ENCODE measurements at places on chromosomes 13 and 19.

DNA sequence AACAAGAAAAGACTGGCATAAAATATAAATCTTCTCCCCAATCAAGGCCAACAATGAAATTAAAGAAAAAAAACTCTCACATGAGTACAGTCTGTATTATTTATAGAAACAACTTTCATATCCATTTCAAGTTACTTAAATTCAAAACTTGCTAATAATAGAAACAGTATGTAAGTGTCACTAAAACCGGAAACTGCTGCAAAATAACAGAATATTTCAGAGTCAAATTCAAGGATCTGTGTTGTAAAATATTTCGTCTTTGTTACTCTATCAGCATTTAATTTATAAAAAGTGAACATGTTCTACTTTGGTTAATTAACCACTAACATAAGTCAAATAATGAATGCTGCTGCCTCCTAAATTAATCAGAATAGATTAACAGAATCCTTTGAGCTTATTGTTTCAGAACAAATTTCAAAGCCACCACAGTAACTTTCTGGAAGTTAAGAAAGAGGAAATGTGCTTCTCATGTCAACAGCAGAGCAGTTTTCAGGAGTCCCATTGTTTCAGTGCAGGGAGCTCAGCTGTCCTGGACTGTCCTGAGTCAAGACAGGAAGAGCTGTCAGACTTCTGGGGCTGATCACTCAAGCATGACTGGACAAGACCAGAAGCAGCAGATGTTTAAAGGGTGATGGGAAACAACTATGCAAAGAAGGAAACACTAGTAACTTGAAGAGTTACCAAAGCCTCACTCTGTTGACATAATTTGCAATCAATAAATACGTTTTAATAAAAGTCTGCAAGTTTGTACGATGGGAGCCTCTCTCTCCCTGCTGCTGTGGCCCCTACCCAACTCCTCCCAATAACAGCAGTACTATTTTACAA, 76.9 kb downstream of the FOXO1 start:
- DNase-seq = no peak

DNA sequence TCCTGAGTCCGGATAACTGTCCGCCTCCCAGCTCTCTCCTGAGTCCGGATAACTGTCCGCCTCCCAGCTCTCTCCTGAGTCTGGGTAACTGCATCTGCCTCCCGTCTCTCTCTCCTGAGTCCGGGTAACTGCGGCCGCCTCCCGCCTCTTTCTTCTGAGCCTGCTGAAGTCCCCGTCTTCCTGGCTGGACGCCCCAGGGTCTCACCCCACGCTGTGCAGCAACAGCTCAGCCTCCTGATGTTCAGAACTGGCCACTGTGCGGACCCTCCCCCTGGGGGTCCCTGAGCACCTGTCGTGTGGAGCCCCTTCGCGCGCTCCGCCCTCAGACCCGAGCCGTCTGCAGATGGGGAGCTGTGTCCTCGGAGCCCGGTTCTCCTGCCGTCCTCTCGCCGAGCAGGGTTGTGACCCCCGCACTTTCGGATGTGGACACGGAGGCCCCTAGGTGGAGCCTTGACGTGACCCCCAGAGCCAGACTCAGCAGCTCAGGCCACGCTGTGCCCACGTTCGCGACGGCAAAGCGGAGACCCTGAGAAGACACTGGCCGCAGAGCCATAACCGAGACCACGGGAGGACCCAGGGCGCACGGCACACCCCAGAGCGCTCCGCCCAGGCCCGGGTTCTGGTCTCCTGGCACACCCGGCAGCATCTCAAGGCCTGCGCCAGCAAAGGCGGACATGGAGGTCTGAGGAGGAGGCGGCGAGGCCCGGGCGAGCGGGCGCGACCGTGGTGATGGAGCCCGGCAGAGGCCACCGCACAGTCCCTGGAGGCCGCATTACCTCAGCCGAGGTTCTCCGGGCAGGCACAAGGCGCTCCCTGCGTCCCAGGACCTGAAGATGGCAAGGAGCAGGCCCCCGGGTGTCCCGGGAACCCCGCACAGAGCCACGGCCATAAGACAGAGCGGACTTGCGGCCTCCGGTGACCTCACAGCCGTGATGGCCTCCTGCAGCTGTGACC, 15.9 kb downstream of the SBNO2 start:
- DNase-seq = no peak

DNA sequence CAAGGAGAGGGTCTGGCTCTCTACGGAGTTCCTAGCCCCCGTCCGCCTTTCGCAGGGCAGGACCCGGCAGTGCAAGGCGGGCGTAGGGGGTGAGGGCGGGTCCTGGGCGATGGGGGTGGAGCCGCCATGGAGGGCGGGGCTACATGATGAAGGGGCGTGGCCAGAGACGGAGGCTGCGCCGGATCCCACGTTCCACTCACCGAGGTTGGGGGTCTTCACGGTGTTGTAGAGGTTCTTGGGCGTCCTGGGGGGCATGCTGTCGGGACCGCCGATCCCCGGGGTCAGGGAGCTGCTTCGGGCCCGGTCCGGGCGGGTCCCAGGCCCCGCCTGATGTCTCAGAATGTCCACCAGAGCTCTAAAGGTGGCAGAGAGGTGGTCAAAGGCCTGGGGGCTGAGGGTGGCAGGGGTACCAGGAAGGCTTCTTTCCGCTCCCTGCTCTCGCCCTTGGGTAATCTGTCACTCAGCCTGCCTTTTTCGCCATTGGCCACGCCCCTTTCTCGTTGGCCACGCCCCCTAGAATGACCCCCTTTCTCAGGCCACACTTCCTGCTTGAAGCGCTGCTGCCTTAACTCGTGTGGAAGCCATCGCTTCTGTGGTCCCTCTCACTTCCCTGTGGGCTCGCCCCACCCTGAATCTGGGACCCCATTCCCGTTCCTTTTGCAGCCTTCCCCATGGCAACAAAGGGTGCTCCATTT, 2.5 kb downstream of the SHISA7 start:
- DNase-seq = no peak

GRCh38 chr13:94242554-94242953, 236.9 kb downstream of the DCT start:
- DNase-seq = no peak

GRCh38 chr19:2149980-2150793, 1.2 kb downstream of the AP3D1 start:
- no peak for DNase-seq

DNA sequence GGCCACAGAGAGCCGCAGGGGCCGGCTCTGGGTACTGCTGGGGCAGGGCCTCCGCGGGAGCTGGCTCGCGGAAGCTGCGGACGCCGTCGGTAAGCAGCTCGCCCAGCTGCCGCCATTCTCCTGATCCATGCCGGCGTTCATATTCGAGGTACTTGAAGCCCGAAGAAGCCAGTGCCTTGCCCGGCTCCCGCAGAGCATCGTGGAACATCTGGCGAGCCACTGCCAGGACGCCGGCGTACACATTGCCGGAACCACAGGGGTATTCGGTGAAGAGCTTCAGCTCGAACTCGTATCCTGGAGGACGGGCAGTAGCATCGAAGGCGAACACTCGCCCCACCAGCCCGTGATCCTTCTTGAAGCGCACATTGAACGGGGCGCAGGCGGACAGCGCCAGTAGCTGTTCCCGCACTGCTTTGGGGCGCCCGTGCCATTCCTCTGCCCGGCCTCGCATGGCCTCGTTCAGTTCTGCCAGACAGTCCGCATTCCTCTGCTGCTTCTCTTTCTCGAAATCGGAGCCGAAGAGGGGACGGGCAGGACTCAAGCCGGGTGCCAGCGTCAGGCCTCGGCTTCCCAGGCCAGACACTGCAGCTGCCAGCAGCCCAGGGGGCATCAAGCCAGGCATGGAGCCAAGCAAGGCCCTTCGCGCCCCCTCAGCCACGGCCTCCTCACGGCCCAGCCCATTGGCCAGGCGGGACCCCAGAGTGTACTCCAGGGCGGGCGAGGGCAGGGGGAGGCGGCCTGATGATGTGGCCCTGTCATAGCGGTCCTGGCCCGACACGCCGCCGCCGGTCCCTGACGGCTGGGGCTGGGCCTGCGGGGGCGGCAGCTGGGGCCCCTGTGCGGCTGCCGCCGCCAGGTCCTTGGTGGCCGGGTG, 1.0 kb downstream of the IRF2BP1 start:
- no peak for DNase-seq

DNA sequence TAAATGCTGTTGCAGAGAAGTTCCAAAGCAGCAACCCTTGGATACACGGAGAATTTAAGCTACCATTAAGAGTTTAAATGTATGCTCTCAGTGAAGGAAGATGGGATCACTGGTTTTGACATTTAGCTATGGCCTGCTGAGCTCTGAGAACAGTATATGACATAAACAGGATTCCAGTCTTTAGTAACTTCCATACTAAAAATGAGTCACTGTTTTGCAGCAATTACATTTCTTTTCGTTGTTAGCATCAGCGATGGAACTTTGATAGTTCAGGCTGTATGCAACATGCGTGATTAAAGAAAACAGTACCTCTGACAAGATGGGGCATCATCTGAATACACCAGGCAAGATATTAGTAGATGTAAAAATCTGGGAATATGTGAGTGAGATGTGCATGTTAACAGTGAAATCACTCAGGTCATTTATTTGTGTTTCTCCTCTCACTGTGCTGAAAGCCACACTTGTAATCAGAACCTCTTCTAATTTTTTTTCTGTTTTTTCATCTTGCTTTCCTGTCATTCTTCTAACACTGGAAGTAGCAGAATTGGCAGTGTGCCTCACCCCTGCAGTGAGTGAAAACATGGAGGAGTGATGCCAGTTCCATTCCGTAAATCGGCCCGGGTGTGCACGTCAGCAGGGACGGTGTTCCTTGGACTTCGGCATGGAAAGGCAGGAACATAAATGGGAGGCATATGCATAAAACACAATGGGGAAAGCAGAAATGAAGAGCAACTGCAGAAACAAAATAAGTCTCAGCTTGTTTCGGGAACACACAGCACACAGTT, 361.5 kb downstream of the OXGR1 start:
- no peak for DNase-seq

DNA sequence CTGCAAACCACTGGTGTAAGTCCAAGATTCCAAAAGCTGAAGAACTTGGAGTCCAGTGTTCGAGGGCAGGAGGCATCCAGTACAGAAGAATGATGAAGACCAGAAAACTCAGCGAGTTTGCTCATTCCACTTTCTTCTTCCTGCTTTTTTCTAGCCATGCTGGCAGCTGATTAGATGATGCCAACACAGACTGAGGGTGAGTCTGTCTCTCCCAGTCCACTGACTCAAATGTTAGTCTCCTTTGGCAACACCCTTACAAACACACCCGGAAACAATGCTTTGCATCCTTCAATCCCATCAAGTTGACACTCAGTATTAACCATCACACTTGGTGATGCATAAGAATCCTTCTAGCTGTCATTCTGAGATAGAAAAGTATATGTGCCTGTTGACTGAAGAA, 1504.6 kb downstream of the EFNB2 start:
- no peak for DNase-seq

GRCh38 chr19:28985201-28985600, 227.8 kb downstream of the UQCRFS1 start:
- DNase-seq = no peak

GRCh38 chr13:42075517-42075916, 27.1 kb downstream of the DGKH start:
- no peak for DNase-seq

GRCh38 chr13:108425056-108425455, 155.5 kb downstream of the TNFSF13B start:
- DNase-seq = no peak

GRCh38 chr19:49349567-49349966, 12.6 kb downstream of the TEAD2 start:
- DNase-seq = no peak

GRCh38 chr19:51754109-51754508, 2.4 kb upstream of the FPR1 start:
- DNase-seq = no peak

GRCh38 chr13:75507027-75508001, 25.3 kb upstream of the TBC1D4 start:
- DNase-seq = no peak

GRCh38 chr19:52094526-52095130, 937 bp downstream of the ZNF841 start:
- DNase-seq = no peak

GRCh38 chr13:24184265-24184841, 23.8 kb downstream of the SPATA13 start:
- no peak for DNase-seq

- no peak for DNase-seq
Measured at GRCh38 chr19:50777261-50777660, 7.0 kb downstream of the GPR32 start.

GRCh38 chr13:99654076-99654475, 152.8 kb downstream of the TM9SF2 start:
- DNase-seq = no peak

DNA sequence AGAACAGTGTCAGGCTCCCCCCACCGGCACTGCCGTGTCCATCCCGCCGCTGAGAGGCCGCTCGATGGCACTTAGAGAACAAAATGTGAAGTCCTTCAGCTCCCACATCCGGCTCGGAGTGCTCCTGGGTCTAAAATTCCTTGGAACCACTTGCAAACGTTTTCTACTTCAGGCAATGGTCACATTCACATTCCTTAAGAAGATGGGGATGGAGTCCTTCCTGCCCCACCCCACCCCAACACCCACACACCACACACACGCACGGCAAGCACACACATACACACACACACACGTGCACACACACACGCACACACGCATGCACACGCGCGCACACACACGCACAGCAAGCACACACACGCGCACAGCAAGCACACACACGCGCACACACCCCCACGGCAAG, 83.4 kb downstream of the SOX1 start:
- DNase-seq = no peak

DNA sequence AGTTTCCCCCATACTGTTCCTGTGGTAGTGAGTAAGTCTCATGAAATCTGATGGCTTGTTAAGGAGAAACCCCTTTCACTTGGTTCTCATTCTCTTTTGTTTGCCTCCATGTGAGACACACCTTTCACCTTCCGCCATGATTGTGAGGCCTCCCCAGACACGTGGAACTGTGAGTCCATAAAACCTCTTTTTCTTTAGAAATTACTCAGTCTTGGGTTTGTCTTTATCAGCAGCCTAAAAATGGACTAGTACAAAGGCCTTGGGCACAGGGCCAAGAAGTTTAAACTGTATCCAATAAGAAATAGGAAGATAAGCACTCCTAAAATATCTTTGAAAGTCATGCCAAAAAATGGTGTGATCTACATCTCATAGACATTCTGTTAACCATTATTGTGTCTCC, 176.9 kb downstream of the TBC1D4 start:
- no peak for DNase-seq

GRCh38 chr19:53432088-53432661, 391 bp downstream of the ZNF761 start:
- no peak for DNase-seq

- no peak for DNase-seq
Measured at GRCh38 chr19:45820413-45821102, 5.5 kb upstream of the RSPH6A start.

GRCh38 chr19:38265213-38265861, 964 bp downstream of the SPINT2 start:
- DNase-seq = no peak

- DNase-seq = no peak
Measured at GRCh38 chr13:34247596-34247995, 429.6 kb downstream of the RFC3 start.

- DNase-seq = no peak
Measured at GRCh38 chr13:95536632-95537241, 15.8 kb upstream of the CLDN10 start.

DNA sequence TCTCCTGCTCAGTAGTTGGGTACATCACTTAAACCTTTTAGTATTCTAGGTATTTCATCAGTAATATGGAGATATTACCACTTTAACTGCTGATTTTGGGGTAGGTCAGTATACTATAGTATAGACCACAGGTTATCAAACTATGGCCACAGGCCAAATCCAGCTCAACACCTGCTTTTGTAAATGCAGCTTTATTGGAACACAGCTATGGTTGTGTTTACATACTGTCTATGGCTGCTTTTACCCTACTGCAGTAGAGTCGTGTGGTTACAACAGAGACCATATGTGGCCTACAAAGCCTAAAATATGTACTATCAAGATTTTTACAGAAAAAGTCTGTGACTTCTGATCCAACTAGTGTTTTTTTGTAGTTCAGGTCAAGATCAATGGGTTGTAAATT, 10.3 kb downstream of the COG6 start:
- DNase-seq = no peak
